Neural progenitor cell (in vitro differentiated cells): ENCODE measurements at places on chromosomes 5 and 9. TPM values are rescaled to one million over a fixed set of nuclear protein-coding genes. Genes with fewer than 3 reads are reported as not detected.

- H3K4me3 ChIP-seq: no peak overlapping the region
- H3K4me1 ChIP-seq: no peaks in the 10 kb centered on the region
- H3K36me3 ChIP-seq: no peaks in the 10 kb centered on the region
- peaks cover 4% of the 10 kb centered on the region for H3K27me3 ChIP-seq
- H3K27ac ChIP-seq: no peak overlapping the region
These were observed 55.7 kb downstream of the GGTA1 start for GRCh38 chr9:121443981-121444380.

DNA sequence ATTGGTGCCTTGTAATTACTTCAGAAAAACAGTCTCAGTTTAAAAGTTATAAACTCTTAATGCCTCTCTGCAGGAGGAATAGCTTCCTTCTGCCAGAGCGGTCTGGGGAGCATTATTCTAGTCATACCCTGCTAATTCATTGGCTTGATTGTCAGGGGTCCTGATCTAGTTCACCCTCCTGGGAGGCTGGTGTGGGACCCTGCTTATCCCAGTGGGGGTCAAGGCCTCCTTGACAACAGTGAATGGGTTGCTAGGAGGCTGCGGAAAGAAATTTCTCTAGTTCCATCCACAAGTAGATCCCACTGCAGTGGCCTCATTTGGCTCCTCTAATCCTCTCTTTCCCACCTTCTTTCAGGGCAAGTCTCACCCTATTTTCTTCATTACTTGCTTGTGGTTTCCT, 105.7 kb downstream of the TMC1 start:
- no peaks in the 10 kb centered on the region for H3K27me3 ChIP-seq
- H3K36me3 ChIP-seq: no peaks in the 10 kb centered on the region
- peak overlapping the region; percentile 40 for H3K27ac ChIP-seq

Gene MVB12B
- total RNA-seq: 16.1 and 18.4 TPM in 2 replicates

Gene FBXW2
- total RNA-seq: 31.0 and 32.7 TPM in 2 replicates

Gene GABBR2
- 0.03 TPM in 1 of 2 replicates, not detected in the other for total RNA-seq

- no peaks in the 10 kb centered on the region for H3K36me3 ChIP-seq
- H3K4me1 ChIP-seq: peaks cover 12% of the 10 kb centered on the region
- H3K27ac ChIP-seq: no peak overlapping the region
- no peaks in the 10 kb centered on the region for H3K27me3 ChIP-seq
- H3K4me3 ChIP-seq: no peak overlapping the region
These were observed 102.1 kb downstream of the LHFPL2 start for GRCh38 chr5:78546276-78546996.
